OCI-M1 (cell line): ENCODE measurements at places on chromosomes 2 and 18.

- DNase-seq = no peak
Observed at GRCh38 chr2:54977149-54977548, 73.1 kb downstream of the RTN4 start.

- no peak for DNase-seq
Observed at GRCh38 chr2:201176081-201176481, 6.9 kb upstream of the CASP10 start.

DNA sequence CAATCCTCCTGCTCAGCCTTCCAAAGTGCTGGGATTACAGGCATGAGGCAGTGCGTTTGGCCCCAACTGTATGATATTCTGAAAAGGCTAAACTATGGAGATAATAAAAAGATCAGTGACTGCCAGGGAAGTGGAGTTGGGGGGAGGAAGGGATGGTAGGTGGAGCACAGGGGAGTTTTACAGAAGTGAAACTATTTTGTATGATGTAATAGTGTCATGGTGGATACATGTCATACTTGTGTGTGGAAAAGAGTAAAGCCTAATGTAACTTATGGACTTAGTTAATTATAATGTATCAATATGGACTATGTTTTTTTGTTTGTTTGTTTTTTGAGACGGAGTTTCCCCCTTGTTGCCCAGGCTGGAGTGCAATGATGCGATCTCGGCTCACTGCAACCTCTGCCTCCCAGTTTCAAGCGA is 2.9 kb upstream of the GGCX start:
- DNase-seq = peak; percentile 80

DNA sequence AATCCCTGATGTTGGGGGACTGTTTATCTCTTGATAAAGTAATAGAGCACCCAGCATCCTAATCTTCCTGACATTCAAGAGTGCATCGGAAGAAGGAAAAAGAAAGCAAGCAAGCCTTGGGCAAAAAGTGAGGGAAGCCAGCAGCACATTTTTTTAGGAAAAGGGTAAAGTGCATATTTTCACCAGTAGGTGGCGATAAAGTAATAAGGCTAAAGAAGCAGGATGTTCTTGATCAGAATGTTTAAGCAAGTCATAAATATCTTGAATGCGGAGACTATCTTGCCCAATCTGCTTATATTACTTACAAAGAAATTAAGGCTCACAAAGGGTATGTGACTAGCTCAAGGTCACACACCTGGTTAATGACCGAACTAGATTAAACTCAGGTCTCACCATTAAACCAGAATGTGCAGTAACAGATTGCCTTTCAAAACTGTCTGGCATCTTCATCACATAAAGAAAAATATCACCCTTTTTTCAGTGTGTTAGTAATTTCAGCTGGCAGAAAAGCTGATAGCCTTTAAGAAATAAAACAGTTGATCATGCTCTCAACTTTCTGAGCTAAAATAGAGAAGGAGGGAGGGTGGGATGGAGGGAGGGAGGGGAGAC is 83.8 kb downstream of the VIT start:
- DNase-seq = peak; percentile 78

GRCh38 chr2:11004199-11004598 is 92.5 kb downstream of the KCNF1 start:
- no peak for DNase-seq

GRCh38 chr18:31646332-31647126 is 37.9 kb downstream of the B4GALT6 start:
- peak; percentile 18 for DNase-seq

- no peak for DNase-seq
Observed at GRCh38 chr18:2780750-2781149, 66.1 kb upstream of the EMILIN2 start.

DNA sequence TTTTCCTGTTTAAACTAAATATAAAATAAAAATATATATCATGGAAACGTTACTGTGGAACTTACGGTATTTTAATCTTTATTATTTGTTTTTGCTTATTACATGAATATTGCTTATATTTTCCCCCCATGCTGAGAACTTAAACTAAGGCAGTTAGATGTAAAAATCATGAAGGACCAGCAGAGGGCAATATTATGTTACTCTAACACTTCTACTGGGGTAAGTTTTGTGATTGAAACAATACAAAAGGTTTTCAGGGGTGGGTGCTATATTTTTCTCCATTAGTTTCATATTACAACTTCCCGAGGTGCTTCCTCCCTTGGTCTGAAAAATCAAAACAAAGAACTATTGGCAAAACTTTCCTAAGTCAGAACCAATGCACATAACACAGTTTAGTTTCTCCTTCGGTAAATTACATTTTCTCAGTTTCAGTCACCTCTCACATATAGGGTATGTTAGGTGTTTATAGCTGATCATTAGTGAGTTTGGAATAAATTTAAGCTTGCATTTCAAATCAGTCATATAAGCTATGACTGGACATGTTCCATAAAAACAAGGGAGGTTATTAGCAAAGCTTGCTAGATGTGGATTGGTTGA is 54.8 kb downstream of the ZNF407 start:
- DNase-seq = peak; percentile 68

DNA sequence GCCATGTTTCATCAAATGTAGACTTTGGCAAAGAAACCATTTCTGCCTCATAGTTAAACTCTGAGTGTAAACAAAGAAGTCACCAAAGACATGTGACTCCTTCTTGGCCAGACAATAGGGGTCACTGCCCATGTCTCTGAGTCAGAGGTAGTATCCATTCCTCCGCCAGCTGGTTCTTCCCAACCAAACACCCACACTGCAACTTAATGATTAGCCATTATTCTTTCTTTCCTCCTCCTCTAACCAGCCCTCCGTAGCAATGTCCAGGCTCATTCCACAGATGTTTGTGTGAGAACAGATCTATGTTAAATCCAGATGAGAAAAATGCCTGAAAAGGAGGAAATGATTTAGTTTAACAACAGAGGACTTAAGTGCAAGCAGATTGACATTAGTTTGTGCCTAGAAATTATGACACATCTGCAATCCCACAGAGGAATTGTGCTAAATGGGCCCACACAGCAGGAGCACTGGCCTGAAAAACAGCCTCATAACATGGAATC is 127.9 kb upstream of the SH3BP4 start:
- no peak for DNase-seq

DNA sequence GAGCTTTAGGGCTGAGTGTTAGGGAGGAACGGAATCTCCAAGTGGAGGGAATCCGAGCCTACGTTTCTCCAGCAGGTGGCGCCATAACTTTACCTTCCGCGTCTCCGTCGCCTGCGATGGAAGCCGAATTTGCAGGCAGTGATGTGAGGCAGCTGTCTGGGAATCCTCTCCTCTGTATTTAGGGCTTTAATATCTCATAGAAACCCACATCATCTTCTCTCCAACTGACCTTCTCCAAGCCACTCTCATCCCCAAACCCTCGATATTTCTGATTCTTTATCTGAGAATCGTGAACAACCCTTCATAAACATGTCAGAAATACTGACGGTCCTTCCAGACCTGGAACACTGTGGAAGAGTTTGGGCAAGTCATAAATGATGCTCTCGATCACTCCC is 27.5 kb downstream of the SIX2 start:
- peak; percentile 83 for DNase-seq

DNA sequence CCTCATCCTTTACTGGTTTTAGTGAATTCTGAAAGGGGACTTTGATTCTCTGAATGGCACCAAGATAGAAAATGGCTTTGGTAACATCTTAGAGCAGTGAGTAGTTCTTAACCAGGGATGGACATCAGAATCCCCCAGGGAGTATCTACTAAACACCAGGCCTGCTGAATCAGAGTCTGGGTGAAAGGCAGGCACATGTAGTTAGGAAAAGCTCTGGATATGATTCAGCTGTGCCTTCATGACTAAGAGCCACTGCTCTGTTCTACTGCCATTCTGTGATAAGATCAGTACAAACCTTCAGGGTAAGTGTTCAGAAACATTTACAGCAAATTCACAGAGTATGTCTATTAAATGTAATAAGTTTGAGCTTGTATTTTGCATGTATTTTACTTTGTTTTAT is 46.2 kb upstream of the B3GNT2 start:
- DNase-seq = peak; percentile 7

GRCh38 chr18:3950668-3951404 is 500.9 kb downstream of the TGIF1 start:
- no peak for DNase-seq

DNA sequence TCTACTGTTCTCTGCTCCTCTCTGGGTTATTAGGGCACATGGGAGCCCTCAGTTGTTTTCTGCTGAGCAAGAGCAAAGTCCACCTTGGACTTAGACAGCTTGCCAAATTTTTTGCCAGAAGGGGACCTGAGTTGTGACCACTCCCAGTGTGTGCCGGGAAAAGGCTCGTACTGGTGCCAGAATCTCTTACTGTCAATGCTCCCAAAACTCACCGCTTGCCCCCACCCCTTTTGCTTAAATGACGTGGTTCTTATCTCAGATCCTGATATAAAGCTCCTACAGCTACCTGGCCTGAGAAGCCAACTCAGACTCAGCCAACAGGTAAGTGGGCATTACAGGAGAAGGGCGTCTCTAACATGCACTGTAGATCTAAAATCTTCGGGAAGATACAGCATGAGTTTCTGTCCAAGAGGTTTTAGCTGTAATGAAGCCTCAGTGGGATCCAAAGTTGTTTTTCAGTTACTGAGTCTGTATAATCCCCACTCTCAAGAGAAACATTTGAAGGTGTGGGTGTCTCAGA is at the start of gene REG1A:
Gene REG1A, plus strand, starts transcription at position 295 of the 520 bp plus-strand sequence. CDS start 374 bp downstream, outside the sequence.
- DNase-seq = no peak
